ENCODE measurements at places on chromosomes 4 and X. TPM values are rescaled to one million over a fixed set of nuclear protein-coding genes. Genes with fewer than 3 reads are reported as not detected.

MAGEB5 gene
- not detected for total RNA-seq

TMEM31 gene
- total RNA-seq: not detected

CXCL6 gene
- not detected for total RNA-seq

EFHC2 gene
- total RNA-seq: not detected

SYN1 gene
- total RNA-seq: 1.5 TPM

ATP2B3 gene
- not detected for total RNA-seq

LARP7 gene
- 42.5 TPM for total RNA-seq

C4orf54 gene
- total RNA-seq: 0.63 TPM

MAGIX gene
- 1.00 TPM for total RNA-seq

RPA4 gene
- 0.29 TPM for total RNA-seq

RP2 gene
- 27.2 TPM for total RNA-seq

FMR1NB gene
- not detected for total RNA-seq

DMD gene
- total RNA-seq: 8.9 TPM

Data from SJSA1 (cell line).